SK-N-DZ (cell line): ENCODE measurements at places on chromosomes 12 and 14.

GRCh38 chr12:5856692-5857091, 88.4 kb downstream of the ANO2 start:
- no peak for DNase-seq

- DNase-seq: peak; percentile 88
These were observed 43.7 kb downstream of the KDM2B start for GRCh38 chr12:121536899-121537813.

DNA sequence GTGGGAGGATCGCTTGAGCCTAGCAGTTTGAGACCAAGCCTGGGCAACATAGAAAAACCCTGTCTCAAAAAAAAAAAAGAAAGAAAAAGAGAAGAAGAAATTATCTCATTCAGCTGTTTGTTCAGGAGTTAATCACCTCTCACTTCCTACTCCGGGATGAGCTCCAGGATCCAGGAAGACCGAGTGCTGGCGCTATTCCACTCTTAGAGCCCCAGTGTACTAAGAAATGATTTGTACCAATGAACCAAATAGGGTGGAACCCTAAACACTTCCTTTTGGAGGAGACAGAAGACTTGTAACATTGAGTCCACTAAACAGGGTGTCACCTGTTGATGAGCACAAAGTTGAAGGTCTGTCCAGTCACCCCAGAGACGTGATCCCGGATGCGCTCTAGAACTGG, 3.6 kb downstream of the ALKBH2 start:
- DNase-seq: no peak

GRCh38 chr14:75369506-75369905, 58.3 kb upstream of the JDP2 start:
- DNase-seq: no peak

DNA sequence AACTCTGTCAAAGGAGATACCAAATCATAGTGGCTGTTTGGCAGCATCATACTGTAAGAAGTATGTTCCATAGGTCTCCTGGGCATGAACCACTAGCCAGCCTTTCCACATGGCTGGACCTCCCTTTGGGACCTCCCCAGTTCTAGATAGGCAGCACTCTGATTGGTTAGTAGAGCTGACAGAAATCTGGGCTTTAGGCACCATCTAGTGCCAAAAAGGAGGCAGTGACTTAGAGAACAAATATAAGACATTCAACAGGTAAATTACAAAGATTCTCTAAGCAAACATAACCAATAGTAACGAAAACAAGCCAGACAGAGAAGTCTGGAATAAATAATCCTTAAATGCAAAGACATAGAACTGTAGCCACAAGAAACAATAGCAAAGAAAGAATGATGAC, 148.0 kb upstream of the PDE3A start:
- DNase-seq: peak; percentile 55

- no peak for DNase-seq
These were observed 94.7 kb downstream of the SLC38A1 start for GRCh38 chr12:46174061-46174662.

GRCh38 chr12:991350-992333, 619 bp downstream of the ERC1 start:
- DNase-seq: peak; percentile 23

- DNase-seq: no peak
These were observed 5.4 kb upstream of the LRIG3 start for GRCh38 chr12:58925751-58926150.

- no peak for DNase-seq
These were observed 7.7 kb downstream of the FBXW8 start for GRCh38 chr12:116918464-116918863.

DNA sequence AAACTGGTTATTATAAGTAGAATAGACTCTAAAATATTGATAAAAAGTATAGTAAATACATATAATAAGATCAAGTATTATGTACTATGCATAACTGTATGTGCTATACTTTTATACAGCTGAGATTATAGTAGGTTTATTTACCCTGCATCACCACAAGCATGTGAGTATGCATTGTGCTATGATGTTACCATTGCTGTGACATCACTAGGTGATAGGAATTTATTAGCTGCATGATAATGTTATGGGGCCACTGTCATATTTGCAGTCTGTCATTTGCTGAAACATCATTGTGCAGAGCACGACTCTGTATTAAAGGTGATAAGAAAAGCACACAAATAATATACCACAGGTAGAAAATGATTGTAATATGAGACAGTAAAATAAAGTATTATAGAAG, 385.6 kb downstream of the ZFP36L1 start:
- no peak for DNase-seq

DNA sequence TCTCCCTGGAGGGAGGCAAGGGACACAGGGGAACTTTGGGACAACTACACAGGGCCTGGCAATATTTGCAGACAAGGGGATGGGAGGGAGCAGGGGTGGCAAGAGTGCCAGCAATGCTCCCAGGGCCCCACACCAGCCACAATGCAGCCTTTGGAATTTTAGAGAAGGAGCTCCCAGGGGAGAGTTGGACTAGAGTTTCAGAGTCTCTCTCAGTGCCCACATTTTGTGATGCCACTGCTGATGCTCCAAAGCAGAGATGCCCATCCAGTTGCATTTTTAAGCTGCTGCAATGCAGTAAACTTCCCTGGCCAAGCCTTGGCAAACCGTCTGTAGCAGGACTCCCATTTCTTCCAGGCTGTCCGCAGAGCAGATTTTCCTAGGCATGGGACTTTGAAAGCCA, 98.9 kb downstream of the ZFP36L1 start:
- DNase-seq: no peak

DNA sequence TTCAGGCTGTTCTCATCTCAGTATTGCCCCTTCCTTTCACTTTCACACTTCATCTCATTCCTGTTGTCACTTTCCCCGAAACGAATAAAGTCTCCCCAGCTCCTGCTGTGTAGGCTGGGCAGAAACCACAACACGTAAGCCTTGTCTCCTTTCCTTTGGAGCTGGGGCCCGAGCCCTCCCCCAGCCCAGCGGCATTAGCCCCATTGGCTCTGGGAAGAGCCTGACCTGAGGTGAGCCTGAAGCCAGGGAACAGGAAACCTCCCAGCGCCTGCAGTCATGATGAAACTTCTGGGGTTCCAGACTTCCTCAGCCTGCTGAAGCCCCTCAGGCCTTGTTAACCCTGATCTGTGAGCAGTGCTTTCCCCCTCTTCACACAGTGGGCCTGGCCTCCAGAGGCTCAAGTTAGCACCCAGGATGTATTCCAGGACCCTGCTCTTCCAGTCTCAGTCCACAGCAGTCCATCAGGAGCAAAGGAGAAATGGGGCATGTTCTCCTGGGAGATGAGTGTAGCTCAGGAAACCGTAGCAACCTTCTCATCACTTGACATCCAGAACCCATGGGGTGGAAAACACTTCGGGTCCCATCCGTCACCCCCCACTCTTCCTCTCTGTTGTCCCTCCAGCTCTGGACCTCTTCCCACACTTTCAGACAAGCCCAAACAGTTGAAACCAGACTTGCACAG, 21.8 kb downstream of the VASH1 start:
- DNase-seq: no peak

GRCh38 chr12:66999141-66999540, 270.0 kb upstream of the CAND1 start:
- no peak for DNase-seq

DNA sequence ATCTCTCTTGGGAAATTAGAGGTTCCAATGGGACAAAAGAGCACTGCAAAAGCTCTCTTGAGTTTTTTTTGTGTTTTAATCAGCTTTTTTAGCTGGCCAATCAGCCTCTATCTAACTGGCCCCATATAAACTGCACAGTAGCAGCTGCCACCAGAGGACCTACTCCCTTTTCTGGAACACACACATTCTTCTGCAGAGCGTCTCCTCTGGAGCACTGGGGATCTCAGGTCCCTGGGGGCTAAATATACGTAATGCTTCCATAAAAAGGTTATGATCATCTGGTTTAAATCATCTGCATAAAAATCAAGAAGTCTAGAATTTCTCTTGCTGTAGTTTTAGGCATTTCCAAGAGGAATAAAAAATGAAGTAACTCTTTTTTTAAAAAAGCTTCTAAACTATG, 32.3 kb downstream of the TSPAN8 start:
- peak; percentile 18 for DNase-seq

DNA sequence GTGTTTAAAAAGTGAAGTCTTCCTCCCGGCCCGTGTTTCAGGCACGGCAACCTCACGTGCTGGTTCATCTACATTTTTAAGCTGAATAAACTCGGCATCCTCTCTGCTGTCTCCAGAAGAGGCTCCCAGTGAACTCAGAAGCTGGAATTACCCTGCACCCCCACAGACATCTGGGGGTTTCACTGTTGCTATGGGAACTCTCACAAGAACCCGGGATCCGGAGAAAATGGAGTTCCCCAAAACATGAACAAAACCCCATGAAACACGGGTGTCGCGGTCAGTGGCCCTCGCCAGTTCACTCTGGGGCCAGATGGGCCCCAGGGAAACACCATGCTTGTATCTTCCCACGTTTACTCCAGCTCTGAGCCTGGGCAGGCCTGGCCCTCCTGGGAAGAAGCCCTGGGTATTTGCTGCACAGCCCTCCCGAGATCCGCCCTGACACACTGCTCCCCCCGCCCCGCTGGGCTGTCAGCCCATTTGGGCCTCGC, 143.7 kb downstream of the PIWIL1 start:
- no peak for DNase-seq

- DNase-seq: peak; percentile 18
These were observed 56.2 kb downstream of the DUSP16 start for GRCh38 chr12:12506496-12506890.

GRCh38 chr12:2284857-2285256, 232.1 kb downstream of the CACNA1C start:
- DNase-seq: peak; percentile 64

DNA sequence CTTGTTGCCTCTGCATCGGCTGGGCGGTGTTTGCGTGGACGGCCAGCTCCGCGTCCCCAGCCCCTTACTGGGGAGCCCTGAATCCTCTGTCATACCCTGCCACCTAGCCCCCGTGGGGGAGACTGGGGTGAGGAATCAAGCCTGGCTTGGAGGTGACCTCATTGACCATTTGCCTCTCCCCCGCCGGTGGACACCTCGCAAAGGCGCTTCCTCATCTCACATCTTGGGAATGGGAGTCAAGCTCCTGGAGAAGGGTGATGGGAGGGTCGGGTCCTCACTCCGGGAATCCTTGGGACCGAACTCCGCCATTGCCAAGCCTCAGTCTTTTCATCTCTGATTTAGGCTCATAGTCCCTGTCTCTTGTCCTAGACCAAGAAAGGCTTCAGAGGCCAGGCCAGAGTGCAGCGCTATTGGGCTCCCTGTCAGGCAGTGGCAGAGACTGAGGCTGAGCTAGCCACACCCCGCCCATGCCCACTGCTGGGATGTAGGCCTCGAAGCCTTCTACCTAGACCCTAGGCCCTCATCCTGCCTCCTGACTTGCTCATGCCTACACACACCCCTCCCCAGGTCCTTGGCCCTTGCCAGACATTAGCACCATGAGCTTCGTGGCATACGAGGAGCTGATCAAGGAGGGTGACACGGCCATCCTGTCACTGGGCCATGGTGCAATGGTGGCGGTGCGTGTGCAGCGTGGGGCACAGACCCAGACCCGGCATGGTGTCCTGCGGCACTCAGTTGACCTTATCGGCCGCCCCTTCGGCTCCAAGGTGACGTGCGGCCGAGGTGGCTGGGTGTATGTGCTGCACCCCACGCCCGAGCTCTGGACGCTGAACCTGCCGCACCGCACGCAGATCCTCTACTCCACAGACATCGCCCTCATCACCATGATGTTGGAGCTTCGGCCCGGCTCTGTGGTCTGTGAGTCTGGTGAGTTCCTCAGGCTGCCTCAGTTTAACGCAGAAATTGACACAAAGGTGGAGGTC, 678 bp downstream of the TRMT61A start:
- no peak for DNase-seq

DNA sequence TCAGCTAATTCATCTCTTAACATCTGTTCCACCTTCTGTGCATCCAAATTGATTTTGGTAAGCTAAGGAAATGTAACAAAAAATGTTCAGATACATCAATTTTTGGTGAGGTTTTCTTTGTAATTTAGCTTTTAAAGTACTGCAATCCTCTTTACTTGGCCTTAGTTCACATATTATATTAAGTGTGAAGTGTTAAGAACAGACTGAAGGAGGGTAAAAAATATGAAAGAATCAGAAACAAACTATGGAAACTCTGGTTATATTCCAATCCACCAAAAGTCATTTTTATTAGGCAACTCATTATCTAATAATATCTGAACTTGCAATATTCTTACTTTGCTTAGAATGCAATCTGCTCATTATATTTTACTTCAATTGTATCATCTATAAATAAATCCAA, 49.1 kb downstream of the CEP290 start:
- no peak for DNase-seq

DNA sequence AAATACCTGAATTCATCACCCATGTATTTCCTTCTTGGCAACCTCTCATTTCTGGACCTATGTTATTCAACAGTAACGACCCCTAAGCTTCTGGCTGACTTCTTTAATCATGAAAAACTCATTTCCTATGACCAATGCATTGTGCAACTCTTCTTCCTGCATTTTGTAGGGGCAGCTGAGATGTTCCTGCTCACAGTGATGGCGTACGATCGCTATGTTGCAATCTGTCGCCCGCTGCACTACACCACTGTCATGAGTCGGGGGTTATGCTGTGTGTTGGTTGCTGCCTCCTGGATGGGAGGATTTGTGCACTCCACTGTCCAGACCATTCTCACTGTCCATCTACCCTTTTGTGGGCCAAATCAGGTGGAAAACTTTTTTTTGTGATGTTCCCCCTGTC, 356 bp downstream of the OR4Q2 start:
- DNase-seq: no peak

- no peak for DNase-seq
These were observed 54.0 kb downstream of the BCAT1 start for GRCh38 chr12:24894879-24895278.

DNA sequence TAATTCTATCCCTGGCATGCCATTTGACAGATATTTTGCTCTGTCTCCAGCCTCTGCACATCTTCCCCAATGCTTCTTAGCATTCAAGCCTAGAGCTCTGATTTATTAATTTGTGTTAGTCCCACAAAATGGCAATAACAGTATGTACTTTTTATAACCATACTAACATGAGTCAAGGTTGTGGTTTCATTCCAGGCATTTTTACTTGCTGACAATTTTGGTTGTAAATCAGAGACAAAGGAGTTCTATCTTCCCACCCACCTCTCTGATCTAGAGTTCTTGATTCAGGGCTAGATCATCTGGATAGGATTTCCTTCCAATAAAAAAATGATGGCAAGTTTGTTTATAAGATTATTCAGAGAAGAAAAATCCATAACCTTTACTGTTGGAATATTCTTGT, 18.5 kb upstream of the CISTR start:
- DNase-seq: no peak

GRCh38 chr12:123288751-123289346, 17.2 kb upstream of the CDK2AP1 start:
- no peak for DNase-seq

DNA sequence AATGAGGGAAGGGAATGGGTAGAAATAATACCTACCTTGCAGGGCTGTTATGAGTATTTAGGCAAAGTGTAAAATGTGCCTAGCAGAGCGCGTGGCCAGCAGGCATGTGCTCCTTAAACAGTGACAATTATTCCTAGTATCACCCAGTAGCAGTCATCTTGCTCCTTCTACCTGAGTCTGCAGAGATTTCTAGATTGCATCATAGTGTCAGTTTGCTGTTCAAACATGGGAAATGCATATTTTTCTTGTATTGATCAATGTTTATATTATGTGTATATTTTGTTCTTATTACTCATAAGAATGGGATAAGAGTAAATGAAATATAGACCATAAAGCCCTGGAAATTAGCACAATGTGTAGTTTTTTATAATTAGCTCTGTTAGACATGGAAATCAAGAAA, 37.3 kb upstream of the PLEKHG7 start:
- DNase-seq: no peak
